ENCODE measurements at places on chromosomes 2 and 18. TPM values are rescaled to one million over a fixed set of nuclear protein-coding genes. Genes with fewer than 3 reads are reported as not detected.

DNA sequence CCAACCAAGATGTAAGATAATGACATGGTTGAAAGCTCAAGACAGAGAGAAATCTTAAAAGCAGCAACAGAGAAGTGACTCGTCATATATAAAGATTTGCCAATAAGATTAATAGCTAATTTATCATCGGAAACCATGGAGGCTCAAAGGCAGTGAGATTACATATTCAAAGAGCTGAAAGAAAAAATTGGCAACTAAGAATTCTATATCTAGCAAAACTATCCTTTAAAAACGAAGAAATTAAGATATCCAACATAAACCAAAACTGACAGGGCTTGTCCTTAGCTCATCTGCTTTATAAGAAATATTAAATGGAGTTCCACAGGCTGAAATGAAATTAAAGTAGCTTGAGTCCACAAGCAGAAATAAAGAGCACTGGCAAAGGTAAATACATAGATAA lies 236.6 kb downstream of the ANAPC1 start:
- no peak for DNase-seq

- no peak for DNase-seq
These were observed 90.2 kb upstream of the UXS1 start for GRCh38 chr2:106284255-106284654.

- DNase-seq = no peak
These were observed 17.2 kb downstream of the PCBP1 start for GRCh38 chr2:70104231-70105111.

GRCh38 chr2:233818639-233819621 lies 35.4 kb downstream of the HJURP start:
- no peak for DNase-seq

- no peak for DNase-seq
These were observed 221.7 kb downstream of the PHLPP1 start for GRCh38 chr18:62937065-62937464.

DNA sequence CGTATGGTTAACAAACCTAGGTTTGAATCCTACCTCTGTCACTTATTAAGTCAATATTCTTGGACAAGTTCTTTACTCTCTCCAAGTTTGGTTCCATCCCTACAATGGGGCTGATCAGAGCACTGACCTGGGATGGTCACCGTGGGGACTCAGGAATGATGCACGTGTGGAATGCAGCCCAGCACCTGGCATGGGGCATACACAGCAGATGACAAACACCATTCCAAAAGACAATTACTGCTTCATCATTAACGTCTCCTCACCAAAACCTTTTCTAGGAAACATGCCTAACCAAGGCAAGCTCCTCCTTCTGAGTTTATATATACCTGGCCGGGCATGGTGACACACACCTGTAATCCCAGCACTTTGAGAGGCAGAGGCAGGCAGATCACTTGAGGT lies 532.9 kb upstream of the ID2 start:
- DNase-seq = no peak

GRCh38 chr2:136121204-136121910 lies 3.4 kb upstream of the CXCR4 start:
- DNase-seq = no peak

- DNase-seq = peak; percentile 11
These were observed 140.0 kb downstream of the ZEB2 start for GRCh38 chr2:144379851-144380311.

MARCHF4 gene
- 0.13 TPM for polyA plus RNA-seq

FAM117B gene
- 28.8 TPM for polyA plus RNA-seq

NYAP2 gene
- 0.08 TPM for polyA plus RNA-seq

TEX51 gene
- not detected for polyA plus RNA-seq

ANKRD30BL gene
- polyA plus RNA-seq = 1.4 TPM
